Activated effector memory CD4-positive, alpha-beta T cell treated with Interleukin-2 at 50 U/mL for 16 hours (primary cell): ENCODE measurements at places on chromosomes 7 and 10.

DNA sequence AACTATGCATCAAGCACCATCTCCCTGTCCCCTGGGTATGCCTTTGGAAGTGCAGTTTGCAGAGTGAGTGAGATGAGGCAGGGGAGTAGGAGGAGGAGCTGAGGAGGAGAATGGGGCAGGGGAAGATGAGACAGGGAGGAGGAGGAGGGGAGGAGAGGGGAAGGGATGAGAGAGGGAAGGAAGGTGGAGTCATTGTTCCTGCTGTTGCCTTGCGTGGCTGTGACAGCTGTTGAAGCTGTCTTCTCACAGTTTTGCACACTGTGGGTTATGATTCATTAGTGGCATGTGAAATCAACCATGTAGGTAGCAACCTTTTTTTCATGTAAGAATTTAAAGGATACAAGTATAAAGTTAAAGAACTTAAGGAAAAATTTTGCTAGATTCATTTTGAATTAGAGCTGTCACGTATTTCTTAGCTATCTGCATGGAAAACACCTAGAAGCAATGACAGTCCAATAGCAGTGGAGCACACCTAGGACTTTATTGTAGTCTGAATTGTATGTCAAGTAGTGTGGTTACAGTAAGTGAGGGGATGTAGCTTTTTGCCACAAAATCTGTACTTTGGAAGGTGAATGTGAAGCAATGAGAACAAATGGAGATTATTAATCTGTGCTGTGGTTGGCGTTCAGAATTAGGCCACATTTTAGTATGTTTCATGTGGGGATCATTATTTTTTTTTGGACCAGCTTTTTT, 21.7 kb downstream of the CCM2 start:
- no peak for DNase-seq

DNA sequence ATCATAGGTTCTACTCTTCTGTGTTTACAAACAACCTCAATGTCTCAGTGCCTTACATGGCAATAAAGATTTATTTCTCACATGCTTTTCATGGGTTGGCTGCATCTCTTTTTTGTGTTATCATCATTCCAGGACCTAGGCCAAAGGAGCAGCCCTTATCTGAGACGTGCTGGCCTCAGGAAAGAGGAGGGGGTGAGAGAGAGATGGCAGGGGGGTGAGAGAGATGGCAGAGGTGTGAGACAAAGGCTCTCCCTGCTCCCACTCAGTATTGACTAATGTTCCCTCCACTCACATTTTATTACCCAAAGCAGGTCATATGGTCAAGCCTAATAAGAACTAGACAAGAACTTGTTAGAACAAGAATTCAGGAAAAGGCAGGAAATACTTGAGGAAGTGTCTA, 120.1 kb upstream of the PRR15 start:
- no peak for DNase-seq

- DNase-seq = no peak
Measured at GRCh38 chr7:131292141-131292905, 35.4 kb upstream of the MKLN1 start.

- DNase-seq = no peak
Measured at GRCh38 chr7:40757109-40757508, 622.3 kb downstream of the SUGCT start.

GRCh38 chr7:8442814-8443304, 9.4 kb downstream of the NXPH1 start:
- no peak for DNase-seq

- no peak for DNase-seq
Measured at GRCh38 chr7:131720703-131721102, 164.3 kb upstream of the PODXL start.
